Esophagus muscularis mucosa (tissue), 4 donors: ENCODE measurements at places on chromosomes 1 and 21.

DNA sequence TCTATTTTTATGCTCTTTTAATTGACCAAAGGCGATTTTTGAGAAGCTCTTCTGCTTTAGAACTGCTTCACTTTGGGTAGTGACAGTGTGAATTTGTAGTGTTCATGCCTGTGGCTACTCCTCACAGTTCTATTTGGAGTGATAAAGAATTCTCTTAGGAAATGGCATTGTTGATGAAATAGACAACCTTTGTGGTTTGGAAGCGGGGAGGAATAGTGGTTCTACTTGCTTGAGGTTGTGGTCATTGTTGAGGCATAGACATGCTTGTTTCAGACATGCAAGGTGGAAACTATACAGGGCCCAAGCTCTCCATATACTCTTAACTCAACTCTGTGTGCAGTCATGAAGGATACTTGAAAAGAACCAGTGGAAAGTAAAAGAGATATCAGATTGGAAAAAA, 481.1 kb upstream of the NEGR1 start:
- no peak for DNase-seq

DNA sequence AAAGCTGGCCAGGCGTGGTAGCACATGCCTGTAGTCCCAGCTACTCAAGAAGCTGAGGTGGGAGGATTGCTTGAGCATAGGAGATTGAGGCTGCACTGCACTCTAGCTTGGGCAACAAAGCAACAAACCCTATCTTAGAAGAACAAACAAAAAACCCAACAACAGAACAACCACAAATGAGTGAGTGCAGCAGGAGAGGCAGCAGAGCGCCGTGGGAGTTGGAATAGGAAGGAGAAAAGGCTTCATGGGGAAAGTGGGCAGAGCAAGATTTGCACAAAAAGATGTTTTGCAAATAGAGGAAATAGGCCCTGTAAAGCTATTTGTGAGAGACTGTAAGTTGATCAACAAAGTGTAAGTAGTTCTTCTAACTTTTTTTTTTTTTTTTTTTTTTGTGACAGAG, 19.6 kb downstream of the SMAP2 start:
- DNase-seq = no peak

DNA sequence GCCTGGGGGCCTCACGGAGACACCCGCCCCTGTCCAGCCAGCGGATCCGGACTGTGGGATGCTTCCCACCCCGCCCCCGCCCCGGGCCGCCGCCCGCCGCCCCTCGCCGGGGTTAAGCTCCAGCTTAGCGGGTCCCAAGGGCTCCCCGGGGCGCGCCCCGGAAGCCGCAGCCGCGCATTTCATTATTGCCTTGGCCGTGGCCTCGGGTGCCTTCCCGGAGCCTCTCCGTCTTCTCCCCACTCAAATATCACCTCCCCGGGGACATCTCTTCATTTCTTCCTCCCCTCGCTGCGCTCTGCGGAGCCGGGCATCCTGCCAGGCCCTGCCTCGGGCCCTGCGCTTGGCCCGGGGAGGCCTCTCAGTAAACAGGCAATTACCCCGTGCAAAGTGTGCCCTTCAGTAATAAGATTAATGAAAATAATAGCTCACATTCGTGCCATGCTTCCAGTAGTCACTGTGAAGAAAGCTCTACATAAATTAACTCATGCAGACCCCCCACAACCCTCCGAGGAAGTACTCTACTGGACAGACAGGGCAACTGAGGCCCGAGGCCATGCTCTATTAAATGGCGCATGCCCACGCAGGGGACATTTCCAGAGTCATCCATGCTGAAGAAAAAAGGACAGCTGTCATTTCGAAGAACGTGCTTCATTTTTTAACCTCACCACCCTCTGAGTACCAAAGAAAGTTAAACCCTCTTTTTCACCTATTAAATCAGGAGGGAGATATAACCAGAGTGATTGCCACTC, 49.9 kb upstream of the LAPTM5 start:
- no peak for DNase-seq

DNA sequence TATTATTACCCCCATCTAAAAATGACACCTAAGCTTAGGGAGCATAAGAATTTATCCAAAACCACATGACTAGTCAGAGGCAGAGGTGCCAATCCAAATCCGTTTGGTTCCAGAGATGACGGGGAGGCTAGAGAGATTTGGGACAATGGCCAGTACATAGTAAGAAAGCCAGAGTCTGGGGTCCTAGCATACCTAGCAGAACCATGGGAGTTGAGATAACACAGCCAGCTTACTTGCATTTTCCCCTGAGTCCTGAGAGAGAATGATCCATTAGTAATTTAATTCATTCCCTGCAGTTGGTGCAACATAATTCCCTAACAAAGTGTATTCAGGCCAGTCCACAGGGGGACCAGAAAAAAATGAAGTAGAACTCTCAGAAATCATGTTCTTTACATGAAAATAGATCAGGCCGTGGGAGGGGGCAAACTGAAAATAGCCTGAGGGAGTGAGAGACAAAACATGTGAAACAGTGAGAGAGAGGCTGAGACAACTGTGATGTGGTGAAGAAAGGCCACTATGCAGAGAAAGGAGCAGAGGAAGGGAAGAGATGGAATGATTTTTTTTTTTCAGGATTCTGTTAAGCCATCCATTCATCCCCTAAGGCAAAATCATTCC, 243.3 kb downstream of the BRINP2 start:
- no peak for DNase-seq

GRCh38 chr1:43358121-43358745, 548 bp upstream of the CDC20 start:
- no peak for DNase-seq

- DNase-seq = peak; percentile 72
These were observed 50.1 kb downstream of the COQ8A start for GRCh38 chr1:226990133-226990716.

DNA sequence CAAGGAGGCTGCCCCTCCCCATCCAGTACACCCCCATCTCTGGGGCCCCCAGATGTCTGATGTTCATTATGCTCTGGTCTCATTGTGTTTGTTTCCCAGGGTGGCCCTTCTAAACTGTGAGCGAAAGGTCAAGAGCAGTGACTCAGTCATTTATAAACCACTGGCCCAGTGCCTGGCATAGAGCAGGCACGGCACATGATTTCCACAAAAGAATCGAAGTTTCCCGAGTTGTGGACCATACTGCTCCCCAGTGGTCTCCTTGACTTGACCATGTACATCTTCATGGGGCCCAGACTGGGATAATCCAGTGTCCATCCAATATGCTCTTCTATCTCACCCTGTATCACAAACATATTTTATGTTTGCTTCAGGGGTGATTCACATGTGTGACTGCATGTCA, 153.3 kb downstream of the NR5A2 start:
- DNase-seq = no peak

GRCh38 chr1:196029410-196029809, 578.8 kb downstream of the KCNT2 start:
- DNase-seq = no peak

GRCh38 chr1:159067699-159068621, 8.6 kb downstream of the AIM2 start:
- no peak for DNase-seq

DNA sequence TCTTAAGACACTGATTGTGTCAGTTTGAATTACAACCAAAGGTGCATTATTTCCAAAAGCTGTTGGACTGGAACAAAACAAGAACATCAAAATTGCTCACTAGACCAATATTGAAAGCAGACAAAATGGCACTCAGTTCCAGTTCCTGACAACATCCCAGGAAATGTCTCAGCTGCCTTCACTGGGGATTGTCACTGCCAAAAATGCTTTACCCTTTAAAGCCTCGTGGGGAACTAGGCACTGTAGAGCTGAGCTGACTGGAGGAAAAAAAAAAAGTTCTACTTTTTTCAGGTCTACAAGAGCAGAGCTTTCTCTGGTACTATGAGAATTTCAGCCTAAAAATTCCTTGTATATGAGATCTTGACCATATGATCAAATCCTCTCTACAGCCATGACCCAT, 21.9 kb downstream of the GPR52 start:
- DNase-seq = no peak

GRCh38 chr1:86388777-86389176, 7.3 kb downstream of the ODF2L start:
- no peak for DNase-seq

GRCh38 chr21:45836268-45836655, 145.3 kb upstream of the COL6A1 start:
- DNase-seq = no peak

GRCh38 chr1:21783679-21784603, 992 bp upstream of the USP48 start:
- DNase-seq = no peak

DNA sequence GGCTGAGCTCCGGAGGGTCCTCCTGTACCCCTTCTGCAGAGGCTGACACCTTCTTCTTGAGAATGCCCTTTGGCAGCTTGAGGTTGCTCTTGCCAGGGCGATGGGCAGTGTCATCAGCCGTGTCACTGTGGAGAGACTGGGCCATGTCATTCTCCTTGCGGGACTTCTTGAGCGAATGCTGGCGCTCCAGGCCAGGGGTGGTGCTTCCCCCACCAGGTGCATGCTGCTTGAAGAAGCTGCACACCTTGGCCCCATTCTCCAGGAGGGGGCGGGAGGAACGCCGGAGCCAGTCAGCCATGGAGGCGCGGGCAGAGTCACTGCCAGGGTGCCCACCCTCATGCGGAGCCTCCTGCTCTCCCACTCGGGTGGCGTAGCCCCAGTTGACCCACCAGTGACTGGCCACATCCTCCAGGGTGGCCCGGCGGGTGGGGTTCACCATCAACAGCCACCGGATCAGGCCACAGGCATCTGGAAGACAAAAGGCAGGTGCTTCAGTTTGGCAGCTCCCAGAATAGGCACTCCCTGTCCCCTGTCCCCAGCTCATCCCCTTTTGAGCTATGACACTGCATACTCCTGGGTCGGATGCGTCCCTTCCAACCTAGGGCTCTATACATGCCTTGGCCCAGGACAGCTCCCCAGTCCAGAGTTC, 17.4 kb downstream of the NUAK2 start:
- no peak for DNase-seq

- DNase-seq = no peak
These were observed 31.0 kb downstream of the FBXO42 start for GRCh38 chr1:16321176-16321867.

DNA sequence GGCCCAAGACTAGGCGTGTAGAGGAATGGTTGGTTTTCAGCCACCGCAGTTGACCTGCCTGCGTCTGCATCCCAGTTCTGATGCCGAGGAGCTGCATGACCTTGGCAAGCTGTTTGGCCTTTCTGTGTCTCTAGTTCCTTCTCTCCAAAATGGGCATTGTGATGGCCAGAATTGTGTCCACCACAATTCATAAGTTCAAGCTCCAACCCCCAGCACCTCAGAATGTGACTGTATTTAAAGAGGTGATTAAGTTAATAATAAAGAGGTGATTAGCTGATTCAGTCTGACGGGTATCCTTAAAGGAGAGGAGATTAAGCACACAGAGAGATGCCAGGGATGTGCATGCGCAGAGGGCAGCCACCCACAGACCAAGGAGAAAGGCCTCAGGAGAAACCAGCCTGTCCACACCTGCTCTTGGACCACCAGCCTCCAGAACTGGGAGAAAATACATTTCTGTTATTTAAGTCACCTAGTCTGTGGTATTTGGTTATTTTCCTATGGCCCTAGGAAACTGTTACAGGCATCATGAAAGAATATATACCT, 28.5 kb downstream of the MAB21L3 start:
- peak; percentile 74 for DNase-seq

DNA sequence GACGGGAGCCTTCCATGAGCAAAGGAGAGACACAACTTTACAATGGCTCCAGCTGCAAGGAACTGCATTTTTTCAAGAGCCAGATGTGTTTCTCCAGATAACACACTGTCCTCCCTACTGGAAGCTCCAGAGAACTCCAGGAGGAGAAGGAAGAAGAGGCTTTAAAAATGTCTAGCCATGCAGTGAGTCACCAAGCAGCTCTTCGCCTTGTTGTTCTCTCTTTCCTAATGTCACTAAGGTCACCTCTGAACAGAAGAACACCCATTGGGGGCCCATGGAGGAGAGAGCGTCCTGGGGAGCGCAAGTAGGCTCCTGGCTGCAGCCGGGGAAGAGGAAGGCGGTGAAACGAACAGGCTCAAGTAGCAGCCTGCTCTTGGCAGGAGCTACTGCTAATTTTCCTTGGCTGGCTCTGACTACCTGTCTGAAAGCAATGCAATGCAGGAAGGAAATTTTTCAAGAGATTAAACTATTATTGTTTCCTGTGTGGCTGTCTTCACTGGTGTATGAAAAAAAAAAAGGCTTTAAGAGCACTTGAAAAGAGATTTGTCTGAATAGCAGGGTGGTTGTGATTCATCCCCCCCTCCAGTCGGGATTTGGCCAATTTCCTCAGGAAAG, 321.9 kb downstream of the SETD4 start:
- no peak for DNase-seq
